MG63 (cell line): ENCODE measurements at places on chromosomes 1 and 21. TPM values are rescaled to one million over a fixed set of nuclear protein-coding genes. Genes with fewer than 3 reads are reported as not detected.

GRCh38 chr1:94105957-94106529, 14.9 kb downstream of the ABCA4 start:
- DNase-seq, result no peak

DNA sequence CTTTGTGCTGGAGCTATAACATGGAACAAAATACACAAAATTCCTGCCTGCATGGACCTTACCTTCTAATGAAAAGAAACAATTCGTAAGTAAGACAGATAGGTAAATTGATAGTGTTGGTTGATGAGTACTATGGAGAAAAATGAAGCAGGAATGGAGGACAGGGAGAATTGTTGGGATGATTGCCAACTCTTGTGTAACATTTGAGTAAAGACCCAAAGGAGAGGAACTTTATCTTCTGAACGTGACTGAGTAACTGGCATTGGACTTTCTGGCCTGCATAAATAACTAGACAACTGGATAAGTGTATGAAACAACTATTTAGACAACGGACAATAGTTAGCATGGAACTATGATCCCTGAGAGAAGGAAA, 6.8 kb upstream of the EFCAB14 start:
- DNase-seq, result no peak

DNA sequence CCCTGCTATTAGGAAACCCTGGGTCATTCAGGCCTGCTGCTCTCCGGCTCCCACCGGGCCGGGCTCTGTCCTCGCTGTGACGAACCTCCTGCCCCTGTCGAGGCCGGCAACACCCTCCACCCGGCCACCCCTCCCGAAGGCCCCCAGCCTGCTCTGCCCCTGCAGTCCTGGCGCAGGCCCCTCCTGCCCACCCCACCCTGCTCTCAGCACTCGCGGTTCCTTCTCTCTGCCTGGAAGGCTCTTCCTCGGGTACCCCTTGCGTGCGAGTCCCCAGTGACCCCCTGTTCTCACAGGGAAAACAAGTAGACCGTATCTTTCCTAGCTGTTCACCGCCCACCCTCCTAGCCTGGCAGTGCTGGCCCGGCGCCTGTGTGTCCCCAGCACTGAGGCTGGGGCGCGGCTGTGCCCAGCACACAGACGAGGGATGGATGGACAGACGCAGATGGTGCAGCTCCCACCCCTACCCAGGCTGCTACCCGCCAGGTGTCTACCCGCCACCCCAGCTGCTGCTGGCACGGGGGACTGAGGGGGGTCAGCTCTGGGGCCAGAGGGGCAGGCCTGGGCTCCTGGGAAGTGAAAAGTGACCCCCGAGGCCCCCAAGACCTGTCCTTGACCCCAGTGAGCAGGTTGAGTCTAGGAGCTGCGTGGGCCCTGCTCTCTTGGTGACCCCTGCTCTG, 3.1 kb upstream of the VWA1 start:
- no peak for DNase-seq

- peak; percentile 80 for DNase-seq
Observed at GRCh38 chr21:35933466-35933865, 126.9 kb downstream of the SETD4 start.

The NIPAL3 gene
- total RNA-seq, result 44.1 and 45.5 TPM in 2 replicates

The NECTIN4 gene
- not detected in 2 replicates for total RNA-seq

GRCh38 chr1:114094363-114094634, 59.4 kb downstream of the SYT6 start:
- no peak for DNase-seq

DNA sequence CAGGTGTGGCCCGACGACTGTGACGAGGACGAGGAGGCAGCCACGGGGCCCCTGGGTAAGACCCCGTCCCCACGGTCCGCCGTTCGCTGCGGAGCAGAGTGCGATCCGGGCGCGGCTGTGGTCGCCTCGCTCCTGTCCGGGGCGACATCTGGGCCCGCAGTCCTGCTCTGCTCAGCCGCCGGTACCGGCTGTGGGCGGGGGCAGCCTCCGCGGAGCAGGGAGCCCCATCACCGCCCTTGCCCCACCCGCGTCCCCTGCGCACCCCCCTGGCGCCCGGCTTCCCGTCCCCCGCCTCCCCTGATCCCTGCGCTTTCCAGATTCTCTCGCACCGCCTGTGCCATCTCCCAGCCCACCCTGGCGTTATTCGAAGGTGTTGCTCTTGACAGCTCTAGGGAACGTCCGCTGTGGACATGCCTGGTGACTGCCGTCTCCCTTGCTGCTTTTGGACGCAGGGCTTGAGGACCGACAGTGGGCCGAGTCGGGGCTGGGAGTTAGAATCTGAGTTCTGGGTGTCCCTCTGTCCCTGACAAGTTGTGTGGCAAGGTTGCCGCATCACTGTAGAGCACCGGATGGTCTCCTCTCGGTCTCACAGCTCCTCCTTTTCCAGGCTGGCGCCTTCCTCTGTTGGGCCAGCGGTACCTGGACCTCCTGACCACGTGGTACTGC, 596 bp downstream of the TOR3A start:
- peak; percentile 58 for DNase-seq

The SH2D2A gene
- not detected in 2 replicates for total RNA-seq
